ENCODE measurements at places on chromosomes 3 and 15.

DNA sequence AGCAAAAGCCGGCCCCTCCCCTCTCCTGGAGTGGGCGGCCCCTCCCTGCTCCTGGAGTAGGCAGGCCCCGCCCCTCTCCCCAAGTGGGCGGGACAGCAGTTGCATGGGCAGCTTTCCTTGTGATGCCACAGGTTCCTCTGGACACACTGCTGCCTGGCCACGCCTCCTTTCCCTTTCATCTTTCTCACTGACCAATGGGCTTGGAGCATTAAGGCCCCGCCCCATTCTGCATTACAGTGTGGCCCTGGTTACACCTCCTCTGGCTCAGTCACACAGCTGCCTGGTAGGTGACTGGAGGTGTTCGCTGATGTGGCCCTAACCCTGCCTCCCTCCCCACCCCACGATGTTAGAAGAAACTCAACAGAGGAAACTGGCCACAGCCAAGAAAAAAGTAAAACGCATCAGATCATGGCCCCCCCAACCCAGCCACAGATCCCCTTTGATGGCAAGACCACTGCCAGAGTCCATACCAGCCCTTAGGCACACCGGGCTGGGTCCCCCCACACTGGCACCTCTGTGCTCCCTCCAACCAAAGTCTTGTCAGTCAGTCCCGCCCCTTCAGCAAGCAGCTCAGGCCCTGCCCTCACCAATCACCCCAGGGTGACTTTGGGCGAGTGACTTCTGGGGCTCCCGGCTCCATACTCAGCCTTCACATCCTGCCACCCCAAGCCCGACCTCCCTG lies 84.3 kb downstream of the ADAMTS7 start:
- no peak for DNase-seq

- DNase-seq: no peak
These were observed 11.0 kb downstream of the FAM43A start for GRCh38 chr3:194696702-194697101.

GRCh38 chr15:60464836-60465630 lies 13.9 kb downstream of the ICE2 start:
- DNase-seq: peak; percentile 63

- DNase-seq: no peak
These were observed 58.5 kb downstream of the CEP63 start for GRCh38 chr3:134544316-134544715.

- no peak for DNase-seq
These were observed 342.1 kb downstream of the NR2F2 start for GRCh38 chr15:96672629-96673028.

- DNase-seq: no peak
These were observed 12.6 kb upstream of the BAHD1 start for GRCh38 chr15:40428185-40428584.

DNA sequence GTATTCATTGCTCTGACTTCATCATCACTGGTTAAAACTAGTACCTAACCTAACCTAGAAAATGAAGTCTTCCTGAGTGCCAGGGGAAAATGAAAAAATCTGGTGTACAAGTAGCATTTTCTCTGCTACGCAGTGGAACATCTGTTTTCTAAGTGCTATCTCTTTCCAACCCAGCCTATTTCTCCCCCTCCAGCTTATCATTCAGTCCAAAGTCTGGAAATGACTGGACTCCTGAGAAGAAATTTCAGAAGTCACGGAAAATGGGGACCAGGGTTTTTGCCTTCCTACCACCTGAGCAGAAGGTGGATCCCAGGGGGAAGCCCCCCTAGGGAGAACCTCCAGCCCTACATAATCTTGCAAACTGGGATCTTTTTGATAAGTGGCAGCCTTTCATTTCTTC lies 9.6 kb upstream of the GLCE start:
- DNase-seq: no peak

DNA sequence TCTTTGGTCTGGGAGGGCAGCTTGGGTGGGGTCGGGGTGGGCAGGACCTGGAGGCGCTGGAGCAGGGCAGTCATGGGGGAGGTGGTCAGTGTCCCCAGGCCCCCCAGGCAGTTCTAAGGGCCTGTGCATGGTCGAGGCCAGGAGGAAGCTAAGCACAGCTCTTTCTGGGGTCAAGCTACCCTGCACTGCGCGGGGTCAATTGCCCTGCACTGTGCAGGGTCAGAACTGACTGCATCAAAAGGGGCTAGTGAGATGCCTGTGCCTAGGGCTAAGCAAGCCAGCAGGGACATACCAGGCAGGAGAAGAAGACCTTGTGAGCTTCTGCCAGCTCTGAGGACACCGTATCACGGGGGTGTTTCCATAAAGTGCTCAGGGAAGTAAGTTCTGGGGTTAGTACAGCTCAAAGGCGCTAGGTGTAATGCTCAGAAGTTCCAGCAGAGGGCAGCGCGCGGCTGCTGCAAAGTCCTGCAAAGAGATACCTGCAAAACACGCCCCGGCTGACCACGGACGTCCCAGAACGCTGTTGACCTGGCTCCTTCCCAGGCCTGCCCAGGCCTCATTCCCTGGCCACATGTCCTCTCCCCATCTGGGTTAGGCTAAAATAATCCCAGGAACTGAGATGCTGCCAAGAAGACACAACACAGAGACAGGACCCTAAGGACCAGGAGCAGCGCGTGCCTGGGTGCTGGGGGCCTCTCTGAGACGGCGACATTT lies 18.8 kb upstream of the IQSEC1 start:
- DNase-seq: peak; percentile 79

GRCh38 chr15:66950114-66950513 lies 115.3 kb upstream of the SMAD3 start:
- DNase-seq: no peak

- peak; percentile 31 for DNase-seq
These were observed 26.7 kb upstream of the STAG1 start for GRCh38 chr3:136778865-136779264.

DNA sequence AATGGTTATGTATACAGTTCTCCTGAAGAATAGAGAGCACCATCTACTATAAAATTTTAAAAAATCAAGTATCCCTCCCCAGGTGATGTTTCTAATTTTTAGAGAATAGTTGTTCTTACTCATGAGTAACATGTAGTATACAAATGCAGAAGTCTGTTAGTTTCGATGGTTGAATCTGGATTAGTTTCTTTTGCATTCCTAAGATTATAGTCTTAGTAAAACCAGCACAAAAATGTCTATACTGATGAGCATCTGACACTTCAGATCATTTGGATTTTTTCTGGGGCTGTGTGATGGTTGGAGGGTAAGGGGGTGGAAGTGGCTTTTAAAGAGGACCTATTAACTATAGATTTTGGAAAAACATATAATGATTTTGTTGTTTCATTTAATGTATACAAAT lies 167.3 kb upstream of the SGO1 start:
- DNase-seq: no peak

- DNase-seq: no peak
These were observed 44.4 kb downstream of the ANXA2 start for GRCh38 chr15:60353245-60353920.

DNA sequence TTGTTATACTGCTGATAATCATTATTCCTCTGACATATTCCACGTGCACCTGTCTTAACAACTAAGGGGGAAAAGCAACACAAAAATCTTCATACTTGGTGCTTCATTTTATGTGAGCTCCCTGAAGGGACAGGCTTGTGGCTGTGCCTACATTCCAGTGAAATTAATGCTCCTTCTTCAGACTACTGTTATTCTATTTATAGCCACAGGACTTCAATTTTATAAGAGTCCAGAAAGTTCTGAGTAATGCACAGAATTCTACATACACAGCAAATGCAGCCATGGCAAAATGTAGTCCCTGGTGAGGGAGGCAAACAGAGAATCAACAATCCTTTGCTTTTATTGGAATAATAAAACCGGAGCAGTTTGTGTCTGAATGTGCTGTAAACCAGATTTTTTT lies 417.1 kb downstream of the RBMS3 start:
- DNase-seq: no peak

DNA sequence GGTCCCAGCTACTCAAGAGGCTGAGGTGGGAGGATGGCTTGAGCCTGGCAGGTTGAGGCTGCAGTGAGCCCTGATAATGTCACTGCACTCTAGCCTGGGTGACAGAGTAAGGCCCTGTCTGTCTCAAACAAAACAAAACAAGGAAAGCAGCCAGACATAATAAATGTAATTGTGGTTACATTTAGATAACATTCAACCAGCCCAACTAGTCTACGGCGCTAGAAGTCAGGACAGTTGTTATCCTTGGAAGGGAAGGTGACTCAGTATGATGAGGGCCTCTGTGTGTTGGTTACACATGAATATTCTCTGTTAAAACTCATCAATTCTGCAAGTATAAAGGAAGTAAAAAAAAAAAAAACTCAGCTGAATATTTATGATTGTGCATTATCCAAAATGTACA lies 27.0 kb upstream of the CSPG5 start:
- peak; percentile 38 for DNase-seq

DNA sequence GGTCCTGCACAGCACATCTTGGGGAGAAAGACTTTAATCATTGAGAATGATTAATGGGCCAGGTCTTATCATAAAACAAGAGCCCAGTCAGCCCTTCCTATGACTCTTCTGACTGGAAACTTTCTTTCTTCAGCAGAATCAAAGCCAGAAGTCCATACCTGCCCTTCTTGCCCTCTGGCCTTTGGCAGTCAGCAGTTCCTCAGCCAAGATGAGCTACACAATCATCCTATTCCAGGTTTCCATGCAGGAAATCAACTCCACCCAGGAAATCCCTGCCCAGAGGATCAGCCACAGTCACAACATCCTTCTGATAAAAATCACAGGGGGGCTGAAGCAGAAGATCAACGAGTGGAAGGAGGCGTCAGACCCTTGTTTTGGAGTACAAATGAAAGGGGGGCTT lies 26.9 kb downstream of the ZNF589 start:
- no peak for DNase-seq

- DNase-seq: no peak
These were observed 44.5 kb downstream of the LRRFIP2 start for GRCh38 chr3:37129871-37130270.

DNA sequence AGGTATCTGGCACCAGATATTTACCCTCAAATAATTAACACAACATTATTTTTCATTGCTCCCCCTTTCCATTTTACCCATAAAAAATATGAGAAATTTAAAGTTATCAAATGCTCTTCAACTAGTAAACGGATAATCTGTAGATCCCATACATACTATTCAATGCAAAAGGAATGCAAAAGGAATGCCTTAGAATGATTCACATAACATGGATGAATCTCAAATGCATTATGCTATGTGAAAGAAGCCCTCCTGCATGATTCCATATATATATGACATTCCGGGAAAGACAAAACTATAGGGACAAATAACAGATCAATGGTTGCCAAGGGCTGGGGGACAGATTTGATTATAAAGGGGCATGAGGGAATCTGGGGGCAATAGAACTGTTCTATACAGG lies 195.7 kb downstream of the STT3B start:
- no peak for DNase-seq

DNA sequence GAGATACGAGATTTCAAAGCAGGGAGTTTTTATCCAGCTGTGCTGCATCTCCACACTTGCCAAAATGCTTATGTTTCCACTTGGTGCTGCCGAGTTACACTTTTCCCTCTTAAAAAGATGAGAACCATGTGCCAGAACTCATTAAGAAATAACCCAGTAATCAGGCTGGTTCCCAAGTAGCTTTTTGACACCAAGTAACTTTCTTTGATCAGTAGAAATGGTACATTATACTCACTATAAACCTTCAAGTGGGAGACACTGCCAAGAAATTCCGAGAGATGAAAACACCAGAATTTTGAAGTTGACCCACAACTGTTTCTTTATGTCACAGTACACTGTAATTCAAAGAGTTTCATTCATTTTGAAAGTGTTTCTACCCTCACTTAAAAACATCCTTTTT lies 164.6 kb upstream of the CCDC54 start:
- no peak for DNase-seq

- peak; percentile 44 for DNase-seq
These were observed 10.0 kb downstream of the CCDC13 start for GRCh38 chr3:42763021-42763420.

- no peak for DNase-seq
These were observed 364.0 kb downstream of the CNTN6 start for GRCh38 chr3:1456781-1457311.

DNA sequence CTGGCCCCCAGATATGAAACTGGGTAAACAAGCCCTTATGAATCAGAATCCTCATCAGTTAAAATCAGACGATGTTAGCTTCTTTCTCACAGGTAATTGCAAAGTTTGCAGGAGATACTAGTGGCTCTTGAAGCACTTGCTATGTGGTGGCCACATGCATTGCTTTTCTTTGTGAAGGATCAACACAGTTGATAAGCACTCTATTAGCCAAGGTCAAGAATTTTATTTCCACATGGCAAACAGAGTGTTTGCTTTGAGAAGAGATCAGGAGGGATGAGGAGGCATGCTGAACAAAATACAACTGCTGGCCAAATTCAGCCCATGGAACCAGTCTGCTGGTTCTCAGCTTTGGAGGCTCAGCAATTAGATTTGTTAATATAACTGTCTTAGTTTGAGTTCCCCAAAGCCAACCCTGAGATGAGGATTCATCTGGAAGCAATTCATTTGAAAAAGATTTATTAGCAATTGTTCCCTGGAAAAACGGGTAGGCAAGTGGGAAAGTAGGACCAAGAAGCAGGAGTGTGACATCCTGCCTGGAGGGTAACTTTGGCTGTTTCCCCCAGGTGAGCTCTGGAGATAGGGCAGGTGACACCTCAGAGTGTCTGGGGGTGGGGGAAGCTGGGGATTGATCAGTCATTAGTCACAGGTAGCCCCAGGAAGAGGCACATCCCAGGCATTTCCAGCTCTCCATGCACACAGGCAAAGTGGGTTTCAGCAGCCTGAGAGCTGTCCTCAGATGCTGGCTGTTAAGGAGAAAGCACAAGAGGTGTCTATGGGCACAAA lies 180.3 kb downstream of the ABHD5 start:
- DNase-seq: no peak

- no peak for DNase-seq
These were observed 112.7 kb upstream of the C3orf80 start for GRCh38 chr3:160112481-160112880.

All from fibroblast of pulmonary artery (primary cell).